ENCODE measurements at places on chromosomes 11 and 22.

GRCh38 chr22:48758881-48759875 lies 1068.5 kb downstream of the BRD1 start:
- no peak for DNase-seq

GRCh38 chr11:32229576-32230240 lies 138.8 kb downstream of the RCN1 start:
- peak; percentile 39 for DNase-seq

DNA sequence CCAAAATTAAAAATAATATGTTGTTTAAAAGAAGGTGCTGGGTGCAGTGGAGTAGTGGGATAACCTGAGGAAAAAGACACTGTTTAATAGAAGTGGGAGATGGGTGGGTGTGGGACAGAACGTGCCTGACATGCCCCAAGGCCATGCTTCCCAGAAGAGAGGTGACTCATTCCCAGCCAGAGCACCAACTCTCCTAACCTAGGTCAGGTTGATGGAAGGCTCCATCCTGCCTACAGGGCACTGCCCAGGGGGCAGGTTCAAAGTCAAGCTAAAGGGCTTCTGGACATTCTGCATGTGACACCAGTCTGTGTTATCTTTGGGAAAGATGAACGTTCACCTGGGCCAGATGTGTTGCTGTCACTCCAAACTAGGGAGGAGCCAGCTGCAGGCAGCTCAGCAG lies 453.1 kb downstream of the SOX6 start:
- DNase-seq, result no peak

DNA sequence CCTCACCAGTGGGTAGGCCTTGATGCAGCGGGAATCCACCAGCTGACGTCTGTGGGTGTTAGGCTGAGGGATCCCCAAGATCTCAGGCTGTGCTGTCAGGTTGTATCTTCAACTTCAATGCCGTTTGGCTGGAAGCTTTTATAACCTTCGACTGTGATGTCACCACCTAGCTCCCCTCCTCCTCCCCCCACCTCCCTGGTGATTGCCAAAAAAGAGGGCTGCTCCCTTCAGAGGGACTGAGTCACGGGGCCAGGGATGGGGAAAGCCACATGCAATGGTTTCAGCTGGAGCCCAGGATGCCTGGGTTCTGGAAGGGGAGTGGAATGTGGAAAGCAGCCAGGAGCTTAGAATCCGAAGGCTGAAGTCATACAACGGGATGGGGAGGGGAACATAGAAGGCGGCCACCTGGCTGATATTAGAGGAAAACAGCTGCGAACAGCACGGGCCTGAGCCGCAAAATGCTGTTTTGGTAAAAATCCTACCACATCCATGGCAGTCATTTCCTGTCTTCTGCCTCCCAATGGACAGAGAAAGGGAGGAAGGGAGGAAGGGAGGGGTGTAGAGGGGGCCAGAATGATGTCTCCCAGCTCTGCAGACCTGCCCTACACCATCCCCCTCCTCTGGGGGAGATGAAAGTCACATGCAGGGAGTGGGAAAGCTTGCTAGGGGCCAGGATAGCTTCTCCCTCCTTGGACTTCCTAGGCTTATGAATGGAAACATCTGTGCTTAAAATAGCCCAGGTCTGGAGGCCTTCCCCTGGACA lies at the start of gene LRRN4CL:
LRRN4CL (minus strand) TSS at position 110 of the 763 bp plus-strand sequence. CDS start 1,022 bp downstream, outside the sequence.
- no peak for DNase-seq

DNA sequence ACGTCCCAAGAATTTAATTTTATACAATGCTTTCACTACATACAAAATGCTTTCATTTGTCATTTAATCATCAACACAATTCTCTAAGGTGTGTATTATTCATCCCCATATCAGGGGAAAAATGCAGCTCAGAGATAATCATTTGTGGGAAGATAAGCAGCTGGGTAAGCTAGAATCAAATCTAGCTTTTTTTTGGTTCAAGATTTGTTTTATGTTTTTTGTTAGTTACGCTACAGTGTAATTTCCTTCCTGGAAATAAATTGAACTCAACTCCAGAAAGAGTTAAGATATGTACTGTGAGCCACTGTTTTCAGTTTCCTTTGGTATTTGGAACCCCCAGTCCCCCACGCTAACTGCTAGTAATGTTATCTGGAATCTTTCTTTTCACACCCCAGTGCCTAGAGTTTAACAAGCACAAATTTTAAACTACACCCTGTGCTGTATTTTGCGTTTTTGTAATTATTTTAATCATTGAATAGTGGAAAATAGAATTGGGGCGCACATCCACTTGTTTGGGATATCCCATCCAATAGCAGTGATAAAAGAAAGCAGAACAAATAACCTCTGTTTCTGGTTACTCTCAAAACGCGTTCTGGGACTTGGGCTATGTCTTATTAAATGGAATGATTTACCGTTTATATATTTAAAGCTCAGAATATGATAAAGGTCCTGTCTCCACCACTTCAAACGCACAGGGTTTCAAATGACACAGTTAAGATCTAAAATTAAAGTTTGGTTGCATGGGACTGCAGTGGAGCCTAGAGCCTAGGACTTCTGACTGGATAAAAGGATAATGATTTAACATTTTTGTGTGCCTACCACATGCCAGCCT lies 2.1 kb upstream of the HSPA8 start:
- no peak for DNase-seq

DNA sequence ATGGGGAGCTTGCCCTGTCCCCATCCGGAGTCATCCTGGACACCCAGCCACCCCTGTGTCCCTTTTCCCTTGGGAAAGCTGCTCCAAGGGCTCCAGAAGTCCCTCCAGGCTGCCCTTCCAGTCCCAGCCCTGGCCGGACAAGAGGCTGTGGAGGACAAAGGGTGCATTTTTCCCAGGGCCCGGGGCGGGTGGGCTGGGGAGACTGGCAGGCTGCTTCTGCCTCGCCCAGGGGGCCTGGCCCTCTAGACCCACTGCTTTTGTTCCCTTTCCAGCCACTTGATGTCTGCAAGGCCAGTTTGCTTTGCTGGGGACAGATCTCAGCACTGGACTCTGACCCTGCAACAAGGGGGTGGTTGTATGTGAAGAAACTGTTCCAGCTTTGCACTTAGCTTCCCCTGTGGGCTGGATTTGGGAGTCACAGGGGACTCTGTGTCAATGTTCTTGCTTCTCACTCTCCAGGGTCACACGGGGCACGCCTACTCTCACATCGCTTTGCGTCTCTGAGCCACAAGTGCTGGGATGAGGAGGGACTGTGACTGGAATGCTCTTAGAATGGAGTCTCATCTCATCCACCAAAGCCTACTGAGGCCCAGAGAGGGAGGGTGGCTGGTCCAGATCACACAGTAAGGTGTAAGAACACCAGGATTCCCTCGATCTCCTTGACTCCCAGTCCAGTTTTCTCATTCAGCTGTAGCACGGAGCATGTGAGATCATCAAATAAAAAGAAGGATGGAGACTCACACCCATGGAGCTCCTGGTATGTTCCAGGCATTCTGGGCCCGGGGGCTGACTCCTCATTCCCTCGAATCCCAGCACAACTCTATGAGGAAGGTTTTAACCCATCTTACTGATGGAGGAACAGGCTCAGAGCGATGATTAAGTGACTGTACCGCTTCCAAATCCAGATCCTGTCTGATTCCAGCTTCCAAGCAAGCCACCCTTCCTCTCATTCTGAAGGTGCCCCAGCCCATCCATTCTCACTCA lies 59.9 kb downstream of the FBXO7 start:
- no peak for DNase-seq

GRCh38 chr11:86179646-86180064 lies 64.9 kb upstream of the EED start:
- DNase-seq, result no peak

- no peak for DNase-seq
These were observed 5.9 kb upstream of the MDK start for GRCh38 chr11:46375392-46376101.

DNA sequence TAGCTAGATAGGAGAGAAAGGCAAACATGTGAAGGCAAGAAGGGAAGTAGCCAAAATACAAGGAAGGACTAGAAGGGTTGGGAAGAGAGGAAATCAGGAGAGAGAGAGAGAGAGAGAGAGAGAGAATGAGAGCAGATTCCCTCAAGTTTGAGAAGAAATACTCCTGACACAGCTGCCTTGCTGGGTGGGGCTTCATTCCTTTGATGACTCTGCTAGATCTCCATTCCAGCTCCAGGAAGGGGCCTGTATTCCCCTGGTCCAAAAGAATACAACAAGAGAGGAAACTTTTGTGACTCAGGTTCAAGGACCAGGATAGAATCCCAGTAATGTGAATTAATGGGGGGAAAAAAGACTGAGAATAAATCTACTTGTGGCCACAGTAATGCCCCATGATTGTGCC lies 62.9 kb upstream of the SPON1 start:
- no peak for DNase-seq

GRCh38 chr22:44033287-44033686 lies 9.2 kb downstream of the PARVB start:
- DNase-seq, result no peak

GRCh38 chr11:127194521-127194920 lies 194.0 kb upstream of the KIRREL3 start:
- no peak for DNase-seq

DNA sequence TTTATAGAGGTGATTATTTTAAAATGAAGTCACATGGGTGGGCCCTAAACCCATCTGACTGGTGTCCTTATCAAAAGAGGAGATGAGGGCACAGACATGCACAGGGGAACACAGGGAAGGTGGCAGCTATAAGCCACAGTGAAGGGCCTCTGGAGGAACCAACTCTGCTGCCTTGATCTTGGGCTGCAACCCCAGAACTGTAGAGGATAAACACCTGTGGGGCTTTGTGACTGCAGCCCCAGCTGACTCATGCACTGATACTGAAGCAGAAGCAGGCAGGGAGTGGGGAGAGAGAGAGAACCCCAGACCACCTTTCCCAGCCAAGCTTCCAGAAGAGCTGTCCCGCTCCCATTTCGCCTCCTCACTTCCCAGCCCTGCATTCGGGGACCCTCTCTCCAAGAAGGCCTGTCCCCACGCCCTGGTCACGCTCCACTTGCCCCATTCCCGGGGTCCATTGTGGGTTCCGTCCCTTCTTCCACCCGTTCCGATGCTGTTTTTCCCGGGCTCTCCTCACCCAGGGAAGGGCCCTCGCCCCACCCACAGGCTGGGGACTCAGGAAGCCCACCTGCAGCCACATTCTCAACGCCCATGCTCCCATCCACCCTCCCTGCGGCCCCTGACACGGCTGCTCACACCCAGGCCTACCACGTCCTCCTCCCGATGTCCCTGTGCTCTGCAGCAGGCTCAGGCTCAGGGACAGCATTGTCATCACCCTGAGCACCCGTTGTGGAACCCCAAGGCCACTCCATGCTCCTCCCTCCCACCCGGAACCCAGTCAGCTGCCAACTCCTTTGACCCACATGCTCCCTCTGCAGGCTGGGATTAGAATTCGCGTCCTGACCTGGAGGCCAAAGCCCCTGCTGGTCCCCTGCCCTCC lies 90.8 kb upstream of the SHANK2 start:
- peak; percentile 27 for DNase-seq

DNA sequence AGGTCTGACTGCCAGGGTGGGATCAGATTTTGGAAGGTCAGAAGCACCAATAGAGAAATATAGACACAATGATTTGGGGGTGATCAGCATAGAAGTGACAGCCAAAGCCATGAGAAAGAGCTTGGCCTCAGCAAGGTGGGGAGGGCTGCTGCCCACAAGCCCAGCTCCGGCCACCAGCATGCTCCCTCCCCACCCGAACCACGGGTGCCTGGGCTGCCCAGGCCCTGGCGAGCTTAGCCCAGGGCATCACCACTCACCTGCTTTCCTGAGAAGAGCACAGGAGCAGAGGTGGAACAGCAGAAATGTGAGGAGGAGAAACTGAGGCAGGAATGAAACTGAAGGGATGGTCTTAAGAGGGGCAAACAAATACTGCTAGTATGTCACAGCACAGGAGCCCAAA lies 48.8 kb downstream of the LRFN4 start:
- DNase-seq, result no peak

GRCh38 chr11:20912922-20913512 lies 243.6 kb downstream of the NELL1 start:
- DNase-seq, result peak; percentile 78

DNA sequence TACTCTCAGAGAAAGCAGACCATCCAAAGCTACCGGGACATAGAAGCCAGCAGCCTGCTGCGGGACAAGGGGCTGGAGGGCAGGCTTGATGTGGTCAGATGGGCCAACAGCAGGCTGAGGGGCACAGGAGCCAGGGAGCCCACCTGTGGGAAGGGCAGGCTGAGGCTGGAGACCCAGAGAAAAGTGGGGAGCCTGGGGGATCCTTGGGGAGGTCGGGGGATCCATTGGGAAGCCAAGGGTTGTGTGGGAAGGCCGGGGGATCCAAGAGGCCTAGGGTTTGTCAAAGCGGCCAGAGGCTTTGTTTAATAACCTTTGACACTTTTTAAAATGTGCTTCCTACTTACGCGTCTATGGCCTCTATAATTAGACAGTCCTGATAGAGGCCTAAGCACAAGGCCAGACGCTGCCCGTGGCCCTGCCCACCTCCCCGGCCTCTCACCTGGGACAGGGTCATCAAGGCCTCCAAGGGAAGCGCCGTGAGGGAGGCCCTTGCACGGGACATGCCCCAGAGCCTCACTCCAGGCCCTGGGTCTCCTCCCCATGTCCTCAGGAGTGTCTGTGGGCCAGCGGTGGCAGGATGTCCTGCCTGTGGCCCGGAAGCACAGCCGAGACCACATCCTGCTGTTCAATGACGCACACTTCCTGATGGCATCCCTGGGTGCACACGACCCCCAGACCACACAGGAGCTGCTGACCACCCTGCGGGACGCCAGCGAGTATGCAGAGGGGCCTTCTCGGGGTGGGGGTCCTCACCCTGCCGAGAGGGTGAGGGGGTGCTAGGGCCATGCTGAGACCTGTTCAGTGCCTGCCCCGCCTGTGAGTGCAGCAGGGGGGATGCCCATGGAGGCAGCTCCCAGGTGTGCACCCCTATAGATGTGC lies 8.6 kb upstream of the GTSE1 start:
- no peak for DNase-seq

GRCh38 chr11:20109731-20110445 lies 50.4 kb downstream of the DBX1 start:
- no peak for DNase-seq

DNA sequence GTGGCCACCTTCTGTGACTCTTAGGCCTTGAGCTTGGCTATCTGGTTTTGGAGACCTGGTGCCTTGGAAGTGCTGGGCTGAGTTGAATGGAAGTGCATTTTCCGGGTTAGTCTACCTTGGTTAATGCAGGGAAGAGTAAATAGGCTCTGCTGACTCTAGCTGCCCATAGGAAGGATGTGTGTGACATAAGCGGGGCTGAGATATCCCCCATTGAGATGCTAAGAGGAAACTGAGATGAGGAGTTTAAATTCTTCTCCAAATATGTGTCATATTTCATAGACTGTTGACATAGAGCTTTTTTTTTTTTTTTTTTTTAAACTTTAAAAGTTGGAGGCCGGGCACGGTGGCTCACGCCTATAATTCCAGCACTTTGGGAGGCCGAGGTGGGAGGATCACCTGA lies 30.8 kb downstream of the ZNRF3 start:
- DNase-seq, result no peak

DNA sequence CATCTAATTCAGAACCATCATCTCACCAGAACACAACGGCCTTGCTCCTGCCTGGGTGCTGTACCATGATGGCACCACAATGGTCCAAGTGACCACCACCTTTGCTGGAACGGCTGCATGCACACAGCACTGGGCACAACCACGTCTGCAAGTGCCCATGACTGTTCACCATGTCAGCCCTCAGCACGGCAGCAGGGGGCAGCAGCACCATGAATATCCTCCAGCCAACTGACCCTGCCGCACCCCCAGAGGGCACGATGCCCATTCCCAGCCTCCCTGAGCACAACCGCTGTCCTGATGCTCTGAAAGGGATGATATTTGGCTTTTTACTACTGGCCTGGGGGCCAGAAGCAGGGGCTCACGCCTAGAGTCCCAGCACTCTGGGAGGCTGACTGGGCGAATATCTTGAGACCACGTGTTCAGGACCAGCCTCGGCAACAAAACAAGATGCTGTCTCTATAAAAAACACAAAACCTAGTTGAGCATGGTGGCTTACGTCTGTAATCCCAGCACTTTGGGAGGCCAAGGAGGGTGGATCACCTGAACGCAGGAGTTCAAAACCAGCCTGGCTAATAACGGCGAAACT lies 25.7 kb downstream of the DRD4 start:
- DNase-seq, result peak; percentile 10

Measured in NCI-H1417 (cell line).